Vagina (tissue), 2 donors: ENCODE measurements at places on chromosomes 2 and 18.

DNA sequence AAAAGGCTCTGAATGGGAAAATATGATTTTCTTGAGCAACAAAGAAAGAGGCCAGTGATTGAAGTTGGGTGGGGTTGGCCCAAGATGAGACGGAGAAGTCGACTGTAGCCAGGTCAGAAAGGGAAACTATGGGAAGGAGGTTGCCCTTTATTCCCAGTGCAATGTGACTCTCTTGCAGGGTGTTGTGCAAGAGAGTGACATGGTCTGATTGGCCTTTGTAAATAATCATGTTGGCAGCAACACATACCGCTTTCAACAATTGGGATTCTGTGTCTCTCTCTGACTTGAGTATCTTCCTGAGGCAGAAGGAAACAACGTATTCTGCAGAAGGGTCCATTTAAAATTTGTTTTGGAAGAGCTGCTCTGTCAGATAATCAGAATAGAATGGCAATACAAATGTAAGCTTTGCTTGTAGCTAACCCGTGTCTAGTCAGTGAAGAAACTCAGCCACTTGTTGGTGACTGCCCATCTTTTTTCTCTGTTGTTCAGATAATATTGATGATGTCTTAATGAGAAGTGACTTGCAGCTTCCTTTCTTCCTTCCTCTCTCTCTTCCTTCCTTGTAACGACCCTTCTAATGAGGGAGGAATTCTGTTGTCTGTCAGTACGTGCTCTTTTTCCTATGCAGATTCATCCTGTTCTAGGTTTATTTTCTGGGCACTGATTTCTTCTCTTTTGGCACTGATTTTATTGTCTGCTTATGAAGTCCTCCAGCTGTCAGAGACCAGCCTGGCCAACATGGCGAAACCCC is 311.0 kb upstream of the FAM98A start:
- no peak for DNase-seq

GRCh38 chr2:64460330-64460729 is 6.4 kb downstream of the LGALSL start:
- DNase-seq, result no peak

DNA sequence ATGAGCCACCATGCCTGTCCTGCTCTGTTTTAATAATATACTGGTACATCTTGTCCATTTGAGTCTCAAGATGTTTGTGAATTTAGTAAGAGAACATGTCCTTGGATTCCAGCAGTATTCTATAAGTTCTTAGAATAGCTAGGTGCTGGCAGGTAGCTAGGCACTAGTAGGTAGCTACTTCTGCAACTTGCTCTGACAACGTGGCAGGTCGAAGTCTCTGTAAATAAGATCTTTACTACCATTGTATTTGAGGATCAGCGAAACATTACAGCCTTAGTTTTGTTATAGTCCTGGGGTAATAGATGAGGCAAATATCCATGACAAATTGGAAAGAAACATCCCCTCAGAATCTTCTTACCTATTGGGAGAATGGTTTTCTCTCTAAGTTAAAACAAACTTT is 14.2 kb upstream of the PRELID3A start:
- DNase-seq, result no peak

DNA sequence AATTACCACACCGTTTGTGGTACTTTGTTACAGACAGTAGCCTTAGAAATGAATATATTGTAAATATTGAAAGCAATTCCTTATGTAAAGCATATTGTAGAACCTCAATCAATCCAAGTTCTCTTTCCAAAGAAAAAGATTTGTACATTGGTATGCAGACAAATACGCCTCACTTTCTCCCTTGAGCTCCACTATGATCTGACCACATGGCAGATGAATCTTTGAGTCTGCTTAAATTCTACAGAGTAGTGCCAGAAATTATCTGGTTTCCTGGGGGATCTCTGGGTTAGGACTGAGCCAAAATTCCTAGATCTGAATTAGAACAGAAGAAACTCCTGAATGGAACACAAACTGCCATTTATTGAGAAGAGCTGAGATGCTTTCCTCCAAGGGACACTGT is 99.0 kb downstream of the CPO start:
- no peak for DNase-seq

GRCh38 chr2:96153291-96153713 is 8.1 kb upstream of the DUSP2 start:
- no peak for DNase-seq

GRCh38 chr2:190052307-190052706 is 10.2 kb downstream of the MSTN start:
- no peak for DNase-seq

DNA sequence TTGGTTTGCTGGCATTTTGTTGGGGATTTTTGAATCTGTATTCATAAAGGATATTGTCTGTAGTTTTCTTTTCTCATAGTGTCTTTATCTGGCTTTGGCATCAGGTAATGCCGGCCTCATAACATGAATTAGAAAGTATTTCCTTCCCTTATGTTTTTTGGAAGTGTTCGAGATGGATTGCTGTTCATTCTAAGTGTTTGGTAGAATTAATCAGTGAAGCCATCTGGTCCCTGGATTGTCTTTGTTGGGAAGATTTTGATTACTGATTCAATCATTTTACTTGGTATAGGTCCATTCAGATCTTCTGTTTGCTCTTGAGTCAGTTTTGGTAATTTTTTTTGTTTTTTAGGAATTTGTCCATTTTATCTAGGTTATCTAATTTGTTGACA is 22.3 kb downstream of the KIAA1328 start:
- DNase-seq, result no peak

DNA sequence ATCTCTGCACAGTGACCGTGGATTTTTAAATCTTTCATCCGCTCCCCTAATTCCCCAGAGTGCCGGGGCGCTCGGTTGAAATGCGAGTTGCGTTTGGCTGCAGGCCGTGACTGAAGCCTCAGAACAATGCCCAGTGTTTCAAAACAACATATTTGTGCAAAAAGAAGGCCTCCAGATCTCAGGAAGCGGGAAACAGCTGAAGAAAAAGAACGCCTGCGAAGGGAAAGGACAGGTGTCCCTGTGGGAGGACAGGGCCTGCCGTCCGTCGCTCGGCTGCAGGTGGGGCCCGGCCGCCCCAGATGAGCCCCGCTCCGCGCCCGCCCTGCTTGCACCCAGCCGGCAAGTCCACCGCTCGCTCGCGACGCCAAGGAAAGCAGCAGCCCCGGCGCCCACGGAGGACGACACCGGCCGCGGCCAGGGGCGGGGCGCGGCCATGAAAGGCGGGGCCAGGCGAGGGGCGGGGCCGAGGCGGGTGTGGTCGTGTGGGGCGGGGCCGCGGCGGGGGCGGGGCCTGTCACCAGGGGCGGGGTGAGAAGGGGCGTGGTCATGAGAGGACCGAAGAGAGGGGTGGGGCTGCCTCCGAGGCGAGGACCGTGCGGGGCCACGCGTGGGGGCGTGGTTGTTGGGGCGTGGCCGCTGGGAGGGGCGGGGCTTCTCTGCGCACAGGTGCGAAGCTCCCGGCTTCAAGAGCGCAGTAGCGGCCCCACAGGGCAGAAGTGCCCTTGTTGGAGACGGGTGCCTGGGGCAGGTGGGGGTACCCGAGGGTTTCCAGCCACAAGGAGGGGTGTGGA is 17.6 kb upstream of the BOK start:
- DNase-seq, result no peak

DNA sequence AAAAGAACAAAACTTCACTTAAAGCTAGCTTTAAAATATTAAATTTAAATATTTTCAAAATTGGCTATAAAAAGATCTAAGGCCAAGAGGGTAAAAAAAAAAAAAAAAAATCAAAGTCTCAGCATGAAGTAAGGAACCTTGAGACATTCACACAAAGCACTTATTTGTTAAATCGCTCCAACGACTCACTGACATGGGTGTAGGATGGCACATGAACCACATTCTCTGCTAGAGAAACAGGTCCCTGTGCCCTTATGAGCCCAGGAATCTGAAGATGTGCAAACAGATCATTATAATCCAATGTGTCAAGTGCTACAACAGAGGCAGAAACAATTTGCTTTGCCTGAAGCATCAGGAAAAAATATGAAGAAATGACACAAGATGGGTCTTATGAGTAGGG is 13.8 kb downstream of the LAPTM4A start:
- no peak for DNase-seq

DNA sequence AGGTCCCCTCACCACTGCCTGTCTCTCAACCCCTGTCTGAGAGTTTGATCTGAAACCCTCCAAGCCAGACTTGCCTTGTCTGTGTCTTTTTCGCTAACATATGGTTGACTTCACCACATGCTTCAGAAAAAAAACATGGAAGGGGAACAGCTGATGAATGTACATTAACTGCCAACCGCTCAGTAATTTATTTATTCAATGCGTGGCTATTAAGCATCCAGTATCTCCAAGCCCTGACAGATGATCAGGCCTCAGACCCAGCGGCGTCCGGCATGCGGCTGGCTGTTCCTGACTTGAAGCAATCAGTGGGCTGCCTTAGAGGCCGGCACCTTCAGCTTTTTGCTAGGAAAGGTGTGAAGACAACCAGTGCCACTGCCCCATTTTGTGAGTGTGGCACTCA is 62.3 kb downstream of the NGEF start:
- no peak for DNase-seq

- DNase-seq, result no peak
Observed at GRCh38 chr2:226497146-226497909, 302.3 kb downstream of the IRS1 start.

GRCh38 chr18:37407571-37407970 is 158.0 kb downstream of the CELF4 start:
- no peak for DNase-seq

- no peak for DNase-seq
Observed at GRCh38 chr2:29281086-29281915, 166.1 kb downstream of the CLIP4 start.

GRCh38 chr2:202172439-202173211 is 65.8 kb downstream of the SUMO1 start:
- no peak for DNase-seq

GRCh38 chr2:235195921-235196320 is 244.1 kb downstream of the SH3BP4 start:
- no peak for DNase-seq

- no peak for DNase-seq
Observed at GRCh38 chr2:67412424-67412823, 15.3 kb downstream of the ETAA1 start.
